ENCODE measurements at places on chromosomes 3 and 15.
A peak's percentile ranks its signal among the peaks of the same experiment; 100 is the strongest.

DNA sequence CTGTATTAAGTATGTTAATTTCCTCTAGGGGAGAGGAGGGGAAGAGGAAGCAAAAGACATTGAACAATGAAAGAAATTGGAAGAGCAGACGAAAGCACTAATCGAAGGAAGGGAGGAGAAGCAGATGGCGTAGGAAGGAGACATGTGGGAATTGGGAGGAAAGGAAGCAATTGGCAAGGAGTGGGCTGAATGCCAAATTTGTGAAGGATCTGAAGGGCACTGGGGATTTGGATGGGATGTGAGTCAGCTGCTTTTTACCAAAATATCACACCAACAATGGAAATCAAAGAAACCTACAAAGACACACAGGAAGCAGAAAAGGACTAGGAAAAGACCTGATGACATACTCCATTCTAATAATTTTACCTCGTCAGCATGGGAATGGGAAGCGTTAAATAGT, 1029.8 kb downstream of the ROBO1 start:
- peaks cover 6% of the 10 kb centered on the region for H3K4me1 ChIP-seq
- no peaks in the 10 kb centered on the region for H3K27me3 ChIP-seq
- H3K36me3 ChIP-seq, result peaks cover 6% of the 10 kb centered on the region
- no peak for DNase-seq

DNA sequence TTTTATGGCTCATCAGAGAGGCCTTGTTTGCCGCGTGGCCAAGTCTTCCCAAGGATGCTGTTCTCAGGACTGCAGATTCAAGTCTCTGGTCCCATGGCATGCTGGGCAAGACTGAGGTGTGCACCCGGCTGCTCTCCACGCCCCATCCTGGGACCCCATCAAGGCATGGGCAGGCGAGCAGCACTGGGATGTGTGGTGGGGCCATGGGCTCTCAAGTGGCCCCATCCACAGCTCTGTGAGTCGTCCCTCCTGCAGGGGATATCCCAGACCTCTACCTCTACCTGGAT, 13.1 kb upstream of the GP9 start:
- peaks cover 17% of the 10 kb centered on the region for H3K36me3 ChIP-seq
- DNase-seq, result no peak
- H3K4me3 ChIP-seq, result no peak overlapping the region
- H3K27me3 ChIP-seq, result no peaks in the 10 kb centered on the region
- H3K27ac ChIP-seq, result no peak overlapping the region

DNA sequence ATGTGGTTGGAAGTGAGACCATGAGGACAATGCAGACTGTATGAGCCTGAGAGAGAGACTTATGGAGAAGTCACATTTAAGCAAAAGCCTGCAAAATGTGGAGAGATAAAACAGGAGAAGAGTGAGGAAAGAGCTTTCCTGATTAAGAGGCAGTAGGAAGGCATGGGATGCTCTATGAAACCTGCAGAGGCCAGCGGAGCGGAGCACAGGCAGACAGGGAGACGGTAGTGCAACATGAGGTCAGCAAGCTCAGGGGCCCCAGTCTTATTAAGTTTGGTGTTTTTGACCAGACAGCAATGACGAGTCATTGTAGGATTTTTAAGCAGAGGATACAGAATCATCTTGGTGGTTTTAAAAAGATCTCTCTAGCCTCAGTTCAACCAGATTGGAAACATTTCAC, 721.5 kb upstream of the GOLIM4 start:
- no peaks in the 10 kb centered on the region for H3K27me3 ChIP-seq
- H3K36me3 ChIP-seq, result no peaks in the 10 kb centered on the region
- H3K27ac ChIP-seq, result peak overlapping the region; percentile 6
- no peak overlapping the region for H3K4me3 ChIP-seq
- H3K4me1 ChIP-seq, result peaks cover 42% of the 10 kb centered on the region

- no peak overlapping the region for H3K27ac ChIP-seq
- H3K36me3 ChIP-seq, result peaks cover 20% of the 10 kb centered on the region
- H3K27me3 ChIP-seq, result no peaks in the 10 kb centered on the region
- no peak for DNase-seq
- peaks cover 60% of the 10 kb centered on the region for H3K4me1 ChIP-seq
Measured at GRCh38 chr3:113269661-113270060, 58.3 kb downstream of the BOC start.
